HepG2 (cell line): ENCODE measurements at places on chromosomes 2 and 18. TPM values are rescaled to one million over a fixed set of nuclear protein-coding genes. Genes with fewer than 3 reads are reported as not detected.

DNA sequence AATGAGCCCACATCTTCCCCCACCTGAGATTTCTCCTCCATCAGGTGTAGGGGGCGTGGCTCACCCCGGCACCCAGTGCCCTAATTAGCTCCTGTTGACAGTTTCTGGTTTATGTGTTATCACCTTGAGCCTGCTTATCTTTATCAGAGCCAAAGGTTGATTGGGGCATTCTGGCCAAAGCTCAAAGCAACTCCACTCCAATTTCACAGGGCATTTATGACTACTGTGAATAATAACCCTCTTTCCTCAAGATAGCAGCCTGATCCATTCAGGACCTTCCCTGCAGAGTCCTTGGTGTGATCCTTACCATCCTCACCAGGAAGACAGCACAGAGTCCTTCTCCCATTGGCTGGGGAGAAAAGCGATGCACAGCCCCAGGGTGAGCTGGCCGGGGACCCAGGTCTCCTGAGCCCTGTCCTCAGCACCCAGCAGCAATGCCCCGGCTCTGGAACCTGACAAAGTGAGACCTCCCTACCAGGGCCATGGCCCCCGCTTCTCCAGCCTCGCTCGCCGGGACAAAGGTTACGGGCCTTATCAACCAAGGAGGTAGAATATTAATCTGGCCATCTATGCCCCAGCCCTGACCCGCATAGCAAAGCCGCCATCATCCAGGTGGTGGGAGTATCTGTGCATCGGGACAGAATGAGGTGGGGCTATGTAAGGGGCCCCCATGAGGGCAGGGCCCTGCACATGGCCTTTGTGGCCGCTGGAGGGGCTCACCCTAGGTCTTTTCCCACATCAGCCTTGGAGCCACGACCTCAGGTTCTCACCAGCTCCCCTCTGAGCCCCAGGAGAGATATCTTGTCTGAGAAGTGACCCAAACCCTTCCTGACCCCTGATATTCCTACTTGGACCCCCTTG, 64.5 kb downstream of the ZFP36L2 start:
- H3K36me3 ChIP-seq: no peaks in the 10 kb centered on the region
- peak overlapping the region; percentile 7; the same call in 1 of the 2 replicates for H3K4me3 ChIP-seq
- peak overlapping the region; percentile 62 for H3K27ac ChIP-seq
- DNase-seq: peak; percentile 39
- H3K27me3 ChIP-seq: no peaks in the 10 kb centered on the region
- H3K4me1 ChIP-seq: peaks cover 91% of the 10 kb centered on the region

DNA sequence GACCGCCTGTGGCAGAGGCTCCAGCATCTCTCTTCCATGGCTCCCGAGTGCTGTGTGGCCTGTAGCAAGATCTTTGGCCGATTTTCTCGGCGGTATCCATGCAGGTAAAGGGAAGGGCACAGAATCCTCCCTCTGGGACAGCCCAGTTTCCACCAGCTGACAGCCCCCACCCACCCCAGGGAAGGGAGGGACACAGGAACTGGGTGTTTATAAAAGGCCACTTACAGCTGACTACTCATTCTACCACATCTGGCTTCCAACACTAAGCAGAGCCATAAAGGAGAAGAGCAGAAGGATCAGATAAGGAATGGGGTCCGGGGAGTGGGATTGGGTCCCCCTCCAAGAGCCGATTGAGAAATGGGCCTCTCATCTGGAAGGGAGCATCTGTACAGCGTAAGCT, 20.2 kb downstream of the RUFY4 start:
- H3K27ac ChIP-seq: no peak overlapping the region
- DNase-seq: no peak
- no peaks in the 10 kb centered on the region for H3K4me1 ChIP-seq
- H3K36me3 ChIP-seq: no peaks in the 10 kb centered on the region
- H3K4me3 ChIP-seq: no peak overlapping the region

DNA sequence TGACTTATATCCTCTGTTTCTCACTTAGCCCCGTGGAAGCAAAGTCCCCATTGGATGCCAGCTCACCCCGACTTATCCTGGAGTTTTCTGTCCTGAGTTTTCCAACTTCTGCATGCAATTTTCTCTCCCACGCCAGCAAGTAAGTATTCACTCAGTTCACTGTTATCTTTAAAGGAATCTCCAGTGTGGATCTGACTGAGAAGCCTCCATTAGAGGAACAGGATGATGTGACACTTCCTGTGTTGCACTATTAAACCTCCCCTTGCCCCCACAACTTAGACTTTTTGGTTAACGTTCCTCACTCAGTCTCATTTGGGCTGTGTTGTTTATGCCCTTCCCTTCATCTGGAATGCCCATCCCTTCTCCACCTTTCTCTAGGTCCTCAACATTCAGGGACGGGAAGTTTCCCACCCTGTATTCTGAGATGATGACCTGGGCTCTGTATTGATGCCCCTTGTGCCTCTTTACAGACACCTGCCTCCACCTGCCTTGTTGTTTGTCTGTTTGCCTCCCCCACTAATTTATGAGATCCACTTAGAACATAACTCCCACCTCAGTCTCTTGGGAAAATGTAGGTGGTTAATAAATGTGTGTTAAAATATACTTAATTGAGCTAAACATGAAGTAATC, 536.1 kb upstream of the RAB6C start:
- peaks cover 17% of the 10 kb centered on the region; the same call in 1 of the 3 replicates for H3K27me3 ChIP-seq
- H3K4me1 ChIP-seq: no peaks in the 10 kb centered on the region

- no peak overlapping the region for H3K27ac ChIP-seq
- peaks cover 46% of the 10 kb centered on the region for H3K36me3 ChIP-seq
- peaks cover 34% of the 10 kb centered on the region for H3K4me1 ChIP-seq
- no peak overlapping the region for H3K4me3 ChIP-seq
Observed at GRCh38 chr2:101858910-101859309, 132.8 kb upstream of the IL1R2 start.

DNA sequence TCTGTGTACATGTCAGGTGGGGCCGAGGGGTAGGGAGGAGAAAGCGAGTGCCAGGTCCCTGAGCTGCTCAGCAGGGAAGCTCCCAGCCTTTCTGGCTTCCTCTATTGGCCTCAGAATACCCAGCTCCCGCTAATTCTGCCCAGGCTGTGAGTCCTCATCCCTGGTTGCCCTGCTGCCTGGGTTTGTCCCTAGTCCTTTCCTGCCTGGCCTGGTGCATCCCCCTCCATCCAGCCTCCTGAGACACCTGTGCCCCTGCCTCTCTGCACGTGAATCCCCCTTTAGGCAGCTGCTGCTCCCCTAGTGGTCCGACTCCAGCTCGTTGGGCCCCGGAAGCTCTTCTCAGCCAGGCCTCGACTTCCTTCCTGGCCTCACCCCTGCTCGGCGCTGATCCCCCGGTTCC, 54.6 kb downstream of the INHBB start:
- no peak overlapping the region for H3K4me3 ChIP-seq
- no peak for DNase-seq
- H3K27ac ChIP-seq: no peak overlapping the region
- no peaks in the 10 kb centered on the region; the same call in 1 of the 2 replicates for H3K27me3 ChIP-seq

GRCh38 chr2:75238670-75239330, 39.5 kb upstream of the TACR1 start:
- no peak overlapping the region for H3K4me3 ChIP-seq
- no peak for DNase-seq
- no peaks in the 10 kb centered on the region; the same call in 1 of the 2 replicates for H3K27me3 ChIP-seq

DNA sequence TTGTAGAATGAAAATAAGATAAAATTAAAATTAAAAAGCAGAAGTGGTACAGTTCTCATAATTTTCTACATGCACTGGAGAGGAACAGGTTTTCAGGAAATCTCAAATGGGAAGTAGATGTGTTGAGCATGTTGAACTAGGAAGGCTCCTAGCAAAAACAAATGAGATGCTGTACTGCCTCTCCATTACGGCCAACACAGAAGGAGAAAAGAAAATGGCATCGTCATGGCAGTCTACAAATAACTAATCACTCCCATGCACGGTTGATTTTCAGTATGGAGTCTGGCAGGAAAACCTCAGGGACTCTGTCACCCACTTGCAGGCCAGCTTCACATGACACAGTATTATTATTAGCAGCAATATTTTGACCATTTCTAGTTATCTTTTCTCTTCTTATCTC, 278.7 kb downstream of the NRXN1 start:
- no peaks in the 10 kb centered on the region for H3K36me3 ChIP-seq
- H3K27me3 ChIP-seq: no peaks in the 10 kb centered on the region
- H3K4me1 ChIP-seq: no peaks in the 10 kb centered on the region
- no peak overlapping the region for H3K4me3 ChIP-seq
- no peak overlapping the region for H3K27ac ChIP-seq

DNA sequence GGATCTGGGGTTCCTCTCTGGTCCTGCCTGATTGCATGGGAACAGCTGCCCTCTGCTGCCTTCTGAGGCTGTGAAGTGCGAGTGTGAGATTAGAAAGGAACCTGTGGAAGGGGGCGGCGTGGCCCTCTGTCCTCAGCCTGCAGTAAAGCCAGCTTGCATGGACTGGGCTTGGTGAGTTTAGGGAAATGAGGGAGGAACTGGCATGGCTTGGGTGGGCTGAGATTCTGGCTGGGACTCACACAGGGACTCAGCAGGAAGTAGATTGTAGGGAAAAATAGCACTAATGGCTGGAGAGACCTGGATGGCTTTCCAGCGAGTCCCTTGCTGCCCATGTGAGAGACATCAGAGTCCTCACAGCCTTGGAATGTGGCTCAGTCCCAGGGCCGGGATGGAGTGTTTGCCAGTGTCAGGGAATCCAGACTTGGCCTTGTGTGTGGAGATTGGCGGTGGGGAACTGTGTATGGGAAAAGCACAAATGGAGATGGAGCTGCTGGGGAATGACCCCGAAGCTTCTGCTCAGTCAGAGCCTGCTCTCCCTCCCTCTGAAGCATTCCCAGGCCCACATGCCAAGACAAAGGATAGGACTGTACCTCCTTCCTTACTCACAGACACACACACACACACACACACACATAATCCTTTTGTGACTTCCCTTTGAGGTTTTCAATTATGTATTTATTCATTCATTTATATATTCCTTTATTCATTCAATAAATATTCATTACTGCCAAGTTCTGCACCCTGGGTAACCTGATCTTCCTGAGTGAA, 115.4 kb downstream of the ACAA2 start:
- no peak overlapping the region for H3K27ac ChIP-seq
- no peaks in the 10 kb centered on the region for H3K4me1 ChIP-seq
- no peak overlapping the region for H3K4me3 ChIP-seq
- no peaks in the 10 kb centered on the region for H3K36me3 ChIP-seq
- DNase-seq: no peak

DNA sequence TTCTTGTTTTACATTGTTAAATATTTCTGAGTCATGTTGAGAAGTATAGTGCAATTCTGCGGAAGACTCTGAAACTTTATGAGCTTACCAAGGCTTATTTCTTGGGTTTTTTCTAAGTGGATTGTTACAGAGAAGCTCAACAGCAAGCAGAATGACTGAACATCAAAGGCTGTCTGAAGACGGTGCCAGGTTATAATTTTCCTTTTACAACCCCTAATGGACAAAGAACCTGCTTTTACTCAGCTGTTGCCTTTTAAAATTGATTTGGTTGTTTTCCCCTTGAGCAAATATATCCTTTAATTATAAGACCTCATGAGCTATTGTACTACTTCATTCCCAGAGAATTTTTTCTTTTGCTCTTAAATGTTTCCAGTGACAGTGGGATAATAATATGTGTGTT, 41.6 kb downstream of the LAMA3 start:
- no peaks in the 10 kb centered on the region for H3K4me1 ChIP-seq
- no peak for DNase-seq
- no peak overlapping the region for H3K27ac ChIP-seq
- H3K36me3 ChIP-seq: no peaks in the 10 kb centered on the region
- H3K4me3 ChIP-seq: no peak overlapping the region
- peaks cover 3% of the 10 kb centered on the region; the same call in 1 of the 3 replicates for H3K27me3 ChIP-seq

DNA sequence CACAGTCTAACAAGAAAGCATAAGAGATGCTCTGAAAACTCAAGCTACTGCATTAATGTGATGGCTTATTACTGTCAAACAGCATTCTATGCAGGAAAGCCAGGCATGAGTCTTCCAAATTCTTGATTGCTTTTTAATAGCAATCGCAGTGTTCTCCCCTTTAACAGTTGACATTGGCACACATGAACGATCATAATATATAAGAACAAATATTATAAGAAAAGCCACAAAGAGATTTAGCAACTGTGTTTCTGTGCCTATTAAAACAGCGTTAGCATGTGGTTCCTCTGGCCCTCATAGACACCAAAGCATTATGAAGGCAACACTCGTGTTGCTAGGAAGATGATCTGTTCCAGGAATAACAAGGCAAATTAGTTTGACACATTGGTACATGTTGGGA, 245.0 kb downstream of the ACKR3 start:
- H3K4me1 ChIP-seq: no peaks in the 10 kb centered on the region
- H3K27me3 ChIP-seq: no peaks in the 10 kb centered on the region
- no peak for DNase-seq
- no peak overlapping the region for H3K4me3 ChIP-seq

DNA sequence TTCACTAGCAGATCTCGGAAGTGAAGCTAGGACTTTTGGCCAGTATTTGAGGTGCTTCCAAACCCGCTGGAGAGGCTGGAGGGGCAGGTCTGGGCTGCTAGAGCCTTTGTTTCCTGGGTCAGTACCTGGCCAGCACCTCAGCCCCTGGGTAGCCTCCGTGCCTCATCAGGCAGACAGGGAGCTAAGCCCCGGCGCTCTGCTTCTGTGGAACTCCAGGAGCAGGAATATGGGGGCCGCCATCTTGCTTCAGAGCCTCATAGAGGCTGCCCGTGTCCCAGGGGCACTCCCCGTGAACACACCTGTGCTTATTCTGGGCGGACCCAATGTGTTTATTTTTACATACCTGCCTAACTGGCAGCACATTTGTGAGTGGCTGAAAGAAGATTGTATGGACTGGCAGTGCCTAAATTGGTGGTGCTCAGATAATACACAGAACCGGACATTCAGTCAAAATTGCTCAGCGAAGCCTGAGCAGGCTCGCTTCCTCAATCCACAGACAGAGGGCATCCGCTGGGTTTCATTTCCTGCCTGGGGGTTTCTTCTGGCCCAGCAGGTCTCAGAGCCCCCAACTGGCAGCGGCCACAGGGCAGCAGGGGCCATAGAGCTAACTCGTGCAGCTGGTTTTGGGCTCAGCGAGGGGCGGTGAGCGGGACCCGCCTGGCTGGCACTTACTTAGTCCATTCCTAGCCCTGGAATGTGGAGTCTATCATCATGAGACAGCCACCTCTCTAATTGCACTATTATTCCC, 176.8 kb upstream of the ALKAL2 start:
- no peak overlapping the region for H3K4me3 ChIP-seq
- no peak overlapping the region for H3K27ac ChIP-seq
- no peaks in the 10 kb centered on the region for H3K36me3 ChIP-seq
- no peak for DNase-seq
- peaks cover 68% of the 10 kb centered on the region for H3K27me3 ChIP-seq

- no peaks in the 10 kb centered on the region for H3K4me1 ChIP-seq
- H3K4me3 ChIP-seq: no peak overlapping the region
- no peaks in the 10 kb centered on the region for H3K36me3 ChIP-seq
- peaks cover 9% of the 10 kb centered on the region; the same call in 1 of the 3 replicates for H3K27me3 ChIP-seq
- H3K27ac ChIP-seq: no peak overlapping the region
Observed at GRCh38 chr2:172288603-172289002, 138.8 kb upstream of the ITGA6 start.

Gene REV1
- total RNA-seq: 38.5 and 49.1 TPM in 2 replicates

Gene HOXD1
- total RNA-seq: 10.0 and 10.4 TPM in 2 replicates

Gene PTH2R
- total RNA-seq: 0.04 TPM in 1 of 2 replicates, not detected in the other
